ENCODE measurements at places on chromosomes 6 and 20.

DNA sequence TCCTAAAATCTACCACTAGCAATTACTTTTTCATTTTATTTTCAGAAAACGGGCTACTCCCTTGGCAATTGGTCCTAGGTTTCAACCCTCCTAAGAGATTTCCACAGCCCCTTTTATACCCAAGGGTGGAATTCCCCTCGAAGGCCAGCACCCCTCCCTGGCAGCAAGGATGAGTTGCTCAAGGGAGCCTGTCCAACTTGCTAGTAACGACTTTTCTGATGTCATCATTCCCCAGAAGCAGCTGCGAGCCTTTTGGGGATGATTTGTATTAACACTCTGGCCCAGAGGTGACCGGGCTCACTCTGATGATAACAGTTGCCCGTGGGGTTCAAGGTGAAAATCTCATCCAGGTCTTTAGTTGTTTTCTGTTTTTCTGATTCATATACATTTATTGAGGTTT is 30.7 kb upstream of the NAA20 start:
- DNase-seq: peak; percentile 81

DNA sequence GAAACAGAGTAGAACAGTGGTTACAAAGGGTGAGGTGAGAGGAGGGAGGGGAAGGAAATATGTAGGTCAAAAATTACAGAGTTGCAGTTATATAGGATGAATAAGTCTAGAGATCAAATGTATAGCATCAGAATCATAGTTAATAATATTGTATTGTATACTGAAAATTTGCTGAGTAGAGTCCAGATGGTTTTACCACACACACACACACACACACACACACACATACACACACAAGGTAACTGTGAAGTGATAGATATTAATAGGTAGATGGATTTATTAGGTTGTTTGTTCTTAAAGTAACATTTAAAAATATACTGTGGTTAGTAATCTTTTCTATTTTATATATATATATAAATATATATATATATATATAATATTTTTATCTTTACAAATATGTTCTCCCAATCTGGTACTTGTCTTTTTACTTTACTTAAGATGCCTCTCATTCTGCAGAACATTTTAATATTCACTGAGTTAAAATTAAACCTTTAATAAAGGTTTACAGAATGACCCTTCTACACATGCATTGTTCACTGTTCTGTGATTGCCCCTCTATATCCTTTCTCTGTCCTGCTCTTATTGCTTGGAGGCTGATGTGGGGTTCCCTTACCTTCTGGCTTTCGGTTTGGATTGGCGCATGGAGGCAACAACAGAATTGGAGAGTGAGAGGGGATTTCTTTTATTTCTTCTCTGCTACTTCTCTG is 408 bp downstream of the PTCHD4 start:
- no peak for DNase-seq

- DNase-seq: no peak
These were observed 141.0 kb downstream of the BCAS1 start for GRCh38 chr20:53929399-53929798.

GRCh38 chr6:118678866-118679265 is 27.5 kb upstream of the CEP85L start:
- DNase-seq: no peak

DNA sequence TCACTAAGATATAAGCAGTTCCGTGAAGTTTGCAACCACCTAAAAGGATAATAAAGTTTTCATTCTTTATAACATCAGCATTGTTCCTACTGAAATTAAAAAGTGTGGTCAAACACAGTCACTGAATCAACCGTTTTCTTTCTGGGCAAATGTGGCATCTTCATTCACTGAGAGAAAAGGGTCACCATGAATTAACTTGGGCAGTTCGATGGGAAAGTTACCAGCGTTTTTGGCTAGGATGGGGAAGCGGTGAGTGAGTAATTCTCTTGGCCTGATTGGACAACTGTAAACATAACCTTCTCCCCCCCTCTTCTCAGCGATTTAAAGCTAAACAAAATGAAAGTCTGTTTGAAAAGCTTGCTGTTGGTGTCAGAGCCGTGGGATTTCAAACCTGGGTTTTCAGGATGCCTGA is 181.8 kb downstream of the SASH1 start:
- DNase-seq: no peak

DNA sequence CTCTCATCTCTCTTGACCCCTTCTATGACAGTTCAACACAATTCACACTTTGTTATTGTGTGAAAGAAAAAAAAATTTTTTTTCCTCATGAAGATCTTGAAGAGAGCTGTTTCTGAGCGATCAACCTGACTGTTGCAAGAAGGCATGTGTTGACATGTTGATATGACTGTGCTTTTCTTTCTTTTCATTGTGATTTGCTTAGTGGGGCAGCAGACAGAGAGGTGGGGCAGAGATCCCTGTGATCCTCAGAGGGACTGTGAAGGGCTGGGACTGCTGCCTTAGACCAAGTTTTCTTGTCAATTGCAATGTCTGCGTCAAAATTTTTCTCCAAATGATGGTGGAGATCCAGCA is 70.8 kb upstream of the IYD start:
- DNase-seq: no peak

DNA sequence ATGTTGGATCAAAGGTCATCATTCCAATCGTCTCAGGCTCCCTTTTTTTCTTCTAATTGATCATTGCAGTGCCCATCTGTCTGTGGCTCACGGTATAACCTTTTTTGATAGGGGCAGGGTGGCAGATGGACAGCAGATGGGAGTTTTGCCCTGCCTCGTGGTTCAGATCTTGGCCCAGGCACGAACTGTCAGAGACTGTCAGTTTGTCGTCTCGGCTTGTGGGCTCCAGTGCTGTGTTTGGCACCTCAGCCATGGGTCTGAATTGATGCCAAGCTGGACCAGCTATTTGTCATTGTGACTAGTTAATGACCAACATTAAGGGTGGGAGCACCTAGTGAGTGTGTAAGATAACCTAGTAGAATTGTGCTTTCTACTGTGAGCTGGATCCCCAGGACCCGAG is 197.6 kb downstream of the PRL start:
- DNase-seq: no peak

- no peak for DNase-seq
These were observed 229.3 kb upstream of the ECI2 start for GRCh38 chr6:4364711-4365110.

GRCh38 chr6:106461084-106461483 is 100.6 kb downstream of the CRYBG1 start:
- DNase-seq: no peak

DNA sequence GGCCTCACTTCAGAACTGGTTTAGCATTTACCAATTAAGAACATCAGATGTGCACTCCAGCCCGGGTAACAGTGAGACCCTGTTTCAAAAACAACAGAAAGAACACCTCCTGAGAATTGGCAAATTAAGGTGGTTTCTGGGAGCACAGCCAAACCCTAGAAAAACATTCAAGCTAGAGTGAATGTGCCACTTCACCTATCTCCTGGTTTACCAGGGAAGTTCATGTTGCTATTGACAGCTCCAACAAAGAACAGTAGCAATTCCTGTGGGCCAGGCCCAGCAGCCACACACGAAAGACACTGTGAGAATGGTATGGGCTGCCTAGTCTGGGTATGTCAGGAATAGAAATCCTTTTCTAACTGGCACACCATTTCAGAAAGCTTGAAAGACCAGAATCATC is 4.9 kb downstream of the POLR1C start:
- DNase-seq: no peak

DNA sequence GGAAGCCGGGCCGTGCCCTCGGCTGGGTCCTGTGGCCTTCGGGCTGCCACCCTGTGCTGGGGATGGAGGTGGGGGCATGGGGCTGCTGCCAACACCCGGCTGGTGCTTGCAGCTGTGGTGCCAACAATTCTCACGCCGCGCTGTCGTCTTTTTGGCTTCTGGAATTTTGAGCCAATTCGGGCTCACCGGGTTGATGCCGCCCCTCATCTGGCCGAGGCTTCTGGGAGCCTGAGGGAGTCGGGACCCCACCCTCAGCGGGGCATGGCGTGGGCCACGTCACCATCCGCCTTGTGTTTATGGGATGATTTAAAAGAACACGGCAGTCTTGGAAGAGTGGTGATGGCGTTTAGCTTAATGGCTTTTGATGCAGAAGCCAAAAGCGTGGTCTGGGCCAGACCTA is 8.7 kb upstream of the NPBWR2 start:
- no peak for DNase-seq

- no peak for DNase-seq
These were observed 90.4 kb upstream of the FOXP4 start for GRCh38 chr6:41455818-41456217.

DNA sequence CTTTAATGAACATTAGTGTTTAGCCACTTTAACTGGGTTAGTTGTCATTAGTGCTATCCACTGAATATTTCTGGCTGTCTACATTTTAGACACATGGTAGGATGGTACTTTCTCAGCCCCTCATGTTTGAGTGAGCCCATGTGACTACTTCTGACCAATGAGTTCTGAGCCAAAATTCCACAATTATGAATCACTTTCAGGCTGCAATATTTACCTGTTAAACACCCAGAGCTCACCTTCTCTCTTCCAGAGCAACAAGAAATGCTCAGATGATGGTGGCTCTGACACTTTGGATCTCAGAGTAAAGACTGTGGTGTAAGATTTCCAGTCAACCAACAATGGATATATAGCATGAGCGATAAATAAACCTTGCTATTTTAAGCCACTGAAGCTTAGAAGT is 24.8 kb downstream of the SPACA1 start:
- no peak for DNase-seq

DNA sequence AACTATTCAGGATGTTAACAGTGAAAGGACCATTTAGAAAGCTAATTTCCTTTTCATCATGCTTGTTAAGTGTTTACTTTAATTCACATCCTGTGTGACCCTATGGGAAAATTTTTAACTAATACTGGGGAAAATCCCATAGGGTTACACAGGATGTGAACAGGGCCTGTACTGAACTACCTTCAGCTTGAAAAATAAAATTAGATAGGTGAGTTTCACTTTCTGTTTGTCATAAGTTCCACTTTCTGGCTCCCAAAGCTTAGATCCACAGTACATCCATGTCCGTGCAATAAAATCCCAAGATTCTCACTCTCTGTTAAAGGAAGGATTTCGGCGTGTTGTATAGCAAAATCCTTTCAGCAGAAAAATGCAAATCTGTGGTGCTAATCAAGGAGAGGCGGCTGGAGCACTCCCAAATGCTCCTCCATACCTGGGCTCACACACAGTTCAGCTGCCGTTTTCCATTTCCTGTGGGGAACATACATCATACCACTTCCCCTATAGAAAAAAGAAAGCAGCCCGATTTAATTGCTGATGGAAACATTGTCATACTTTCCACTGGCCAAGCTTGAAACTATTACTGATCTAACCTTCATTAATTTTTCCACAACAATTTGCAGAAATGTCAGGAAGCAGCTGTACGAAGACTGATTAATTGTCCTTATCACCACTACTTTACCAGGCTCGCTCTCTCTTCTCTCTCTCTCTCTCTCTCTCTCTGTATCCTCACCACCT is 125.2 kb downstream of the HIVEP2 start:
- peak; percentile 59 for DNase-seq

DNA sequence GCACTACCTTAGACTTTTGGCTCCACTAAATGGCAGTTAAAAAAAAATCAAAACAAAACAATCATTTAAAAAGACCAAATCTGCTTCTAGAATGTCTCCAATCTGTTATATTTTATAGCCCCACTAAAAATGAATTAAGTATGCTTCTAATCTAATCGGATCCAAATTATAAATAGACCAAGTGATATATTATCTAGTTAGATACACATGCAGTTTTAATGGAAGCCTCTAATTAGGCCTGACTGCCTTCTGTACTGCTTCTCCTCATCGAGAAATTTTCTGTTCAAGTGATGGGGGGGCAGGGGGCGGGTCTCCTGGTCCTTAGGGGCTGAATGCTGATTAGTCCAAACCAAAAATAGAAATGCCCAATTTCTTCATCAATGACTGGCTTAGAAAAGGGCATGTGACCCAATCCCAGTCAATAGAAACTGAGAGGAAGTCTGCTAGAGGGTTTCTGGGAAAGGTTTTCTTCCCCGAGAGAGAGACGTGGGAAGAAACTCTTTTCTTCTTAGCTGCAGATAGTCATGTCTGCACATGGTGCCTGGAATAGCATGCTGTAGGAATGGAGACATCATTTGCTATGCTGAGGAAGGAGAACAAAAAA is 6.9 kb downstream of the SESN1 start:
- DNase-seq: no peak

GRCh38 chr6:111027219-111027618 is 45.4 kb downstream of the RPF2 start:
- DNase-seq: no peak

GRCh38 chr6:8844968-8845367 is 409.6 kb upstream of the SLC35B3 start:
- DNase-seq: no peak

DNA sequence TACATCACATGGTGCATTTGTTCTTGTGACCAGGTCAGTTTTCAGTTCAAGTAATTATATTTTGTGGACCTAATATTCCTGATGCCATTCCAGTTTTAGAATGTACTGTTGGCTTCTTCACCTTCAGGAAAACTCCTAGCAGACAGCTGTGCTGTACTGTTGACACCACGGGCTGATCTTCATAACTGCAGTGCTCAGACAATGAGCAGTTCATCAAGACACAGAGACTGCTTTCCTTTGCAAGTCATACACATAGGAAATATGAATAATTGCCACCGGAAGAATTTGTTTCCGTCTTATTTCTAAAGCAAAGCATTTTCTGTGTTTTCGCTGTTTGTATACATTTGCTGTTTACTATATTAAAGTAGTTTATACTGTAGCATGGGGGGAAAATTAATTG is 89.8 kb downstream of the C6orf118 start:
- DNase-seq: no peak

- no peak for DNase-seq
These were observed 7.0 kb downstream of the CTCFL start for GRCh38 chr20:57517904-57518303.

DNA sequence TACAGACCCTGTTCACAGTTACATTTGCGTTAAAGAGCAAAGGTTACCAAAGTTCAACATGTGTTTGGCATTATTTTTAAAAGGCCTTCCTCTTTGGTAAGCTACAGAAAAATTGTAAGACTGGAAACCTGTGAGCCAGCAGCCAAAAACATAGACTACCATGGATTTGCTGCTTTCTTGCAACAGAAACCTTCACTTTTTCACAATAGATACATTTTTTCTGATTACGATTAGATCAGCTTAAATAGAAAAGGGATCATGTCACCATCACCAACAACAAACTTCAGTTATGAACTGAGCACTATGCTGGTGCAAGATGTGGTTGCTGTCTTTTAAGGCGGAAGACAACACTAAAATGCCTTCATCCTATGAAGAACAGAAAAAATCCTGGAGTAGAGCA is 112.3 kb upstream of the MARCKS start:
- DNase-seq: peak; percentile 33

DNA sequence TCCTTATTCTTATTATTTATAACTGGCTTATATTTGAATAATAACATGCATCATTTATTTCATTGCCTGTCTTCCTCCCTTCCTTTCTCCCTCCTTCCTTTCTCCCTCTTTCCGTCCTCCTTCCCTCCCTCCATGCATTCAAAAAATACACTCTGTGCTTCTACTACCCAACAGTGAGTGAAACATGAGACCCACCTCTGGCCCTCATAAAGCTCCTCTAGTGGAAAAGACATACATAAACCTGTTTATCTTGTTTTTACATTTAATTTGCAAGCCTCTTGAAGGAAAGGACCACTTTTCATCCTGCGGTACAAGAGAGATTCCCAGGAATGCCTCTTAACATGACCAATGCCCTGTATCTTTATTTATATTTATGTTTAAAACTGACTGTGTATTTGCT is 21.8 kb upstream of the ISM1 start:
- no peak for DNase-seq

GRCh38 chr6:436308-437036 is 44.9 kb downstream of the IRF4 start:
- no peak for DNase-seq
